ENCODE measurements at places on chromosomes 5 and 9.

DNA sequence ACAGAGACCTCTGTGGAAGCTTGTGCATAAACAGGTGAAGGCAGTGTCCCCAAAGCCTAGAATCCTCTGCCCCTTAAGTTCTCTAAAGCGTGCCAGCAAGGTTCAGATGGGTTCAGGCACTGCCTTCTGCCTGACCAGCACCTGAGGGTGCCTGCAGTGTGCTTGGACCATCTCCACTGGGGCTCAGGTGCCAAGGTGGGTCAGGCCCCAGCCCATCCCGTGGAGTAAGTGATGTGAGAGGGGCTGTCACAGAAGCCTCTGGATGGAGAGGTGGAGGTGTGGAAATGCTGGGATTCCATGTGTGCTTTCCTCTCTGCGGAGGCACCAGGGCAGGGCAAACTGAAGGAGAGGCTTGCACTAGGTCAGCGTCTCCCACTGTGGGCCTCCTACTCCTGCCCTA is 118.5 kb downstream of the DAB2IP start:
- DNase-seq: no peak

DNA sequence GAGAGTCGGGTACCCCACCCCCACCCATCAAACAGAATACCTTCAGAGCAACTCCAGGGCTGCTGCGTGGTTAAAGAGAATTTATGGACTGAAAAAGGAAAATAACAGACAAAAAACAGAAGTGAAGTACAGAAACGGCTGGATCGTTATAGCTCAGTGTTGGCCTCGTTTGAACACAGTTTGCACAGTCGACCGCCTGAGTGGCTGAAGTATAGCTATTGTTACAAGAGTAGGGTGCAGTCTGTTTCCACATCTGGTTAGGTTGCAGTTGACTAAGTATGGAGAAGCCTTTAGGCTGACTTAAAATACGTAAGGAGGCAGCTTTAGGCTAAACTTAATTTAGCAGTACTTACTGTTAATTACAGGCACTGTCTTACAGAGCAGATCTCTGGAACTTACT is 121.2 kb downstream of the GCNT1 start:
- DNase-seq: no peak

DNA sequence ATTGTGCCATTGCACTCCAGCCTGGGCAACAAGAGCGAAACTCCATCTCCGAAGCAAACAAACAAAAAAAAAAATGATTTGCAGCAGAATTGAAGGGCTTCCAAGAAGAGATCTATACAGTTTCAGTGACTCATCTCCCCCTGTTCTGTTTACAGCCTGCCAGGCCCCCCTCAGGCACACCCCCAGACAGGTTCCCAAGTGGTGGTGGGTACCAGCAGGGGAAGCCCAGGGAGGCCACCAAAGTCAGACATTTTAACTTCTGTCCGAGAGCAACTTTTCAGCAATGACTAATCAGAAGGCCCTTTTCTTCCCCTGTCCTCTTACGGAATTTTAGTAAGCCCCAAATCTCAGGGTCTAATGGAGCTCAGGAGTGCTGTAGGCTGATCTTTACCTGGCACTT is 98.7 kb downstream of the PAX5 start:
- no peak for DNase-seq

DNA sequence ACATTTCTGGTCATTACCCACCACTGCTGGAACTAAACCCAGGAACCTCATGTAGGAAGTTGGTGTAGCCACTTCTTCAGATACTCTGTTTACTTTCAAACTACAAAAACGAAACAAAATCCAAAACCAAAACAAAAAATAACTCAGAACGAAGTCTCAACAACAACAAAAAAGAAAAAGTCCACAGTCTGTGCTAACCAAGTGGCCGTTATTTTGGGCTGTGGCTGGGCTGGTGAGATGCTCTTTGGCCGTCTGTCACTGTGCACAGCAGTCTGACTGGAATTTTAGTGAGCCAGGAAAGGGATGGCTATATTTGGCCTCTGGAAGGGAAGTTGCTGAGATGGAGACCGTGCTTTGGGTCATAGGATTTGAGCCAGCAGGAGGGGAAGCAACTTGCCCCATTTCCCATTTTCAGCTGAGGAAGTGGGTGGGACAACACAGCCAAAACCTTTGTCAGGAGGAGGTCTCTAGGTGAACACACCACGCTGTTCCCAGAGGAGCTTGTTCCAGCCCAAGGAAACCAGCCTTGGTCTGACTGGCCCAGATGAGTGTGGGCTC is 334.1 kb downstream of the ZSWIM6 start:
- no peak for DNase-seq

DNA sequence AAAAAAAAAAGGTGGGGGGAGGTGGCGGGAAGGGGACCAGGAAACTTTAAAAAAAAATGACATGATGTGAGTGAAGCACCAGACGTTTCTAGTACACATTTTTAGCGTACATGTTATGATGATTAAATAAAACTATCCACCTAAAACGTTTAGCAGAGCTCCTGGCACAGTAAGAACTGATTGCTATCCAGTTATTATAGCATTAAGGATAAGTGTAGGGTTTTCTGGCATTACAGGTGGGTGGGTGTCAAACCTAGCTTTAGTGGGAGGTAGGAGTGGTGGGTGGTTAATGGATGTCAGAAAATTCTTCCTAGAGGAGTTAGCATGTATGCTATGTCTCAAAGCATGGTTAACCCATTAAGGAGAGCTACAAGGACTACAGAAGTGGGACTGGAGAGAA is 2329.5 kb downstream of the MAT2B start:
- no peak for DNase-seq

DNA sequence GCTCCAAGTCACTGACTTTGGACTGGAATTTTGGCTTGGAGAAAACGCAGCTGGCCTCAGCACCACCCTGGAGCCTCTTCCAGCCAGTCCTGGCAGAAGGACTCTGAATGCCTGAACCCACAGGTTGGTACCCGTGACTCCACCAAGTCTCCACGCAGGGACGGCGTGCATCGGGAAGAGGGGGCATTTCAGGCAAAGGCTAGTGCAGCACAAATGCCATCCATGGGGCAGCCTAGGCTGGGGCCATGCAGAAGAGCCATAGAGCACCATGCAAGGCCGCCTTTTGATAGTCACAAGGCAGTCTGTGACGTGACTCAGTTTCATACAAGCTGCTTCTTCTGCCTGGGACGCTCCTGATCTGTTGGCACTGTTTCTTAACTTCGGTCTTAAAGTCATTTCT is 28.0 kb downstream of the GDNF start:
- no peak for DNase-seq

DNA sequence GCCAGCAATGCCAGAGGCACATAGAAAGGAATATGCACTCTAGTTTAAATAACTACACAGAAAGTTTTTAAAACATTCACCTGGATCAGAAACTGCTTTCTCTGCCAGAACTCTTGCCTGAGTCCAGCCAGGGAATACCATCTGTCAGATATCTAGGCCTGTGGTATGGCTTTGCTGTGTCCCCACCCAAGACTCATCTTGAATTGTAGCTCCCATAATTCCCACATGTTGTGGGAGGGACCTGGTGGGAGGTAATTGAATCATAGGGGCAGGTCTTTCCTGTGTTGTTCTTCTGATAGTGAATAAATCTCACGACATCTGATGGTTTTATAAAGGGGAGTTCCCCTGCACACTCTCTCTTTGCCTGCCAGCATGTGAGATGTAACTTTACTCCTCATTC is 41.5 kb upstream of the KCNV2 start:
- no peak for DNase-seq

All from fibroblast of mammary gland (primary cell).